CD4-positive, CD25-positive, alpha-beta regulatory T cell (primary cell): ENCODE measurements at places on chromosomes 5 and 9. TPM values are rescaled to one million over a fixed set of nuclear protein-coding genes. Genes with fewer than 3 reads are reported as not detected.

DNA sequence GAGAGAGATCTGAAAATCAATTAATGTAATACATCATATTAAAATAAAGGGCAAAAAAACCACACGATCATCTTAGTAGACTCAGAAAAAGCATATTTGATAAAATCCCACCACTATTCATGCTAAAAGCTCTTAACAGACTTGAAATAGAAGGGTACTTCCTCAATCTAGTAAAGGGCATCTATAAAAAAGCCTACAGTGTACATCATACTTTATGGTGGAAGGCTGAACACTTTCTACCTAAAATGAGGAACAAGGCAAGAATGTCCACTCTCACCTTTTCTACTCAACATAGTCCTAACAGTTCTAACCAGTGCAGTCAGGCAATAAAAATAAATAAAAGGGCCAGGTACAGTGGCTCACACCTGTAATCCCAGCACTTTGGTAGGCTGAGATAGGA lies 38.9 kb downstream of the POLK start:
- DNase-seq: no peak

DNA sequence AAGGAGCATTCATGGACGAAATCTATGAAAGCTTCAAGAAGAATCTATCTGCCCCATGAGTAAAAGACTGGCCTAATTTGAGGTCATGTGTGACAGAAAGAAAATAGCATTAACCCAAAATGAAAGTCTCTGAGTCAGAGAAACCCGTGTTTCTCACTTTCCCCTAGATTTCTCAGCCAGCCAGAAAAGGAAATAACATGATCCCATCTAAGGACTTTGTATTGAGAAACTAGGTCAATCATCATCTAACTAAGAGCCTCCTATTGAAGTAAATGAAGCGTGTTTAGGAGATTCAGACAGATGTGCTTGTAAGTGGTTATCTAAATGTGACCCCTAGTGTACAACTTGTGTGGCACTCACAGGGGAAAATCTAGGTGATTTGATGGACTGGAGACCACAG lies 77.3 kb upstream of the ZNF366 start:
- peak; percentile 0 for DNase-seq

DNA sequence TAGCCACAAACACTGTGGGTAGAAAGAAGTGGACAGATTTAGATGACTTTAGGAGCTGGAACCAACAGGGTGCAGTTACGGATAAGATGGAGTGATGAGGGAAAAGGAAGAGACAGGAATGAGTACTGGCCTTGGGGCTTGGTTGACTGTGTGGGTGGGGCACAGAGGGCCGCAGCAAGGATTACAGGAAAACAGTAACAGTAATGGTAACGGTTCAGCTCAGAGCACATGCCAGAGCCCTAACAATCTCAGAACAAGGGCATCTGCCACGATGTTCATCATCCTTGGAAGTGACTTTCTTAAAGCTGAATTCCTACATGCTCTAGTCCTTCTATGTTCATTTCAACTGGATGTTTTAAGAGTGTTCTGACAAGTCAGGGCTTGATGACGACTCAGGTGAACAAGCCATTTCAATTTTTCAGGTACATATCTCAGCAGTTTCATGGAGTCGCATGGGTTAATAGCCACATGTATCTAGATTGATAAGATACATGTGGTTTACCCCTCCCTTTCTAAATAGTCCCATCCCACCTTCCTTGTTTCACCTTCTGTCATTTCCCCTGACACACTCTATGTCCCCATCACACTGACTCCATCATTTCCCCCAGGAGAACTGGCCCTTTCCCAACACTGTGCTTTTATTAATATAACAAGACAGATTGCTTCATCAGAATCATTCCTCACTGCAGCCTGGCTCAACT lies 65.0 kb downstream of the CEMIP2 start:
- DNase-seq: no peak

DNA sequence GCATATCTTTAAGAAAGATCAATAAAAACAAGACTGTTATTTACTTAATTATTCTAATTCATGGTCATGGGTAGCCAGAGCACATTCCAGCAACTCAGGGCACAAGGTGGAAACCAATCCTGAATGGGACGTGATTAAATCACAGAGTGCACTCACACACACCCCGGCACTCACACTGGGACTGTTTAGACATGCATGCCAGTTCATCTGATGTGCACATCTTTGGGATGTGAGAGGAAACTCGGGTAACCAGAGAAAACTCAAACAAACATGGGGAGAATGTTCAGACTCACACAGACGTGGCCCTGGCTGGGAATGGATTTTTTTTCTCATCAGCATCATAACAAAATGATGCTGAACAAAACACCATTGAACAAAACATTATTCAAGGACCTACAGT lies 29.4 kb downstream of the SMAD5 start:
- no peak for DNase-seq

DNA sequence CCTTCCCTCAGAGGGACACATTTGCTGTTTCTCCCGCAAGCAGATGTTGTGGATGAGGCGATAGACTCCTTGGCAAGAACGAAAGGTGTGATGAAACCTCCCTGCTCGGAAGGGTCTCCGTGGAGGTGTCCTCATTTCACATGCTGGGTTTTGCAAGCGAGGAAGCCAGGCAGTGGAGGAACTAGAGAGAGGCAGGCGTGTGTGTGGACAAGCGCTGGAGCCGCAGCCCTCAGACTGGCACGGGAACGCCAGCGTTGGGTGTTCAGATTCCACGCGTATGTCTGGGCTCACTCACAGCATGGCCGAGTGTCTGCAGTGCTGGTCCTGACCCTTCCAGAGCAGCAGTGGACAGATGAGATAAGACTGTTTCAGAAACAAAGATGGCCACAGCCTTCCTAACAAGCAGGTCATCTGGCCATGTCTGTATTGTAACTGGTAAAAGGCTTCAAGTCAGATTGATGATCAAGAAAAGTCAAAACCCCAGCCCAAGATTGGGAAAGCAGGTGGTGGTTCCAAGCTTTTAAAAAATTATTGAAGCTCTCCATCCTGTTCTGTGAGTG lies 35.0 kb upstream of the NCS1 start:
- no peak for DNase-seq

DNA sequence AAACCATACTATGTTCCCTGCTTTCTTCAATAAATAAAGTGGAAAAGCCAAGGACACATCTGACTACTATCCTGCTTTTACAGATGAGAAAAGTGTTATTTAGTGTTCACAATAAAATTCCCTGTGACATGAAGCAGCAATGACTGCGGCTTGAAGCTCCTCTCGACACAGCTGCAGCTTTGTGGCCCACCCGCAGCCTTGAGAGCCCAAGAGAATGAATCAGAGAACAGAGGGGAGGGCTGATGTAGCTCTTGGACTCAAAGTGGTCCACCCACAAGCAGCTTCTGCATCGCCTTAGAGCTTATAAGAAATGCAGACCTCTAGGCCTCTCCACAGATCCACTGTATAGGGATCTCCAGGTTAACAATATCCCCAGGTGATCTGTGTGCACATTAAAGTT lies 181.3 kb upstream of the GNA14 start:
- DNase-seq: no peak

GRCh38 chr9:121305269-121305994 lies 37.5 kb downstream of the GSN start:
- no peak for DNase-seq

- DNase-seq: no peak
Measured at GRCh38 chr9:74497748-74498620, 849 bp downstream of the RORB start.

DNA sequence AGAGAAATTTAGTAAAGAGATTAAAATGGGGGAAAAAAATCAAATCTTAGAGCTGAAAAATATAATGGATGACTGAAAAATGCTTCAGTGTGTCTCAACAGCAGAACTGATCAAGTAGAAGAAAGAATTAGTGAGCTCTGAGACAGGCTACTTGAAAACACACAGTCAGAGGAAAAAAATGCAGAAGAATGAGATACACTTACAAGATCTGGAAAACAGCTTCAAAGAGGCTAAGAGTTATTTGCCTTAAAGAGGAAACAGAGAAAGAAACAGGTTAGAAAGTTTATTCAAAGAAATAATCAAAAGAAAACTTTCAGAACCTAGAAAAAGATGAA lies 70.5 kb upstream of the OR2K2 start:
- DNase-seq: no peak

- no peak for DNase-seq
Measured at GRCh38 chr5:24222876-24223275, 421.9 kb downstream of the CDH10 start.

DNA sequence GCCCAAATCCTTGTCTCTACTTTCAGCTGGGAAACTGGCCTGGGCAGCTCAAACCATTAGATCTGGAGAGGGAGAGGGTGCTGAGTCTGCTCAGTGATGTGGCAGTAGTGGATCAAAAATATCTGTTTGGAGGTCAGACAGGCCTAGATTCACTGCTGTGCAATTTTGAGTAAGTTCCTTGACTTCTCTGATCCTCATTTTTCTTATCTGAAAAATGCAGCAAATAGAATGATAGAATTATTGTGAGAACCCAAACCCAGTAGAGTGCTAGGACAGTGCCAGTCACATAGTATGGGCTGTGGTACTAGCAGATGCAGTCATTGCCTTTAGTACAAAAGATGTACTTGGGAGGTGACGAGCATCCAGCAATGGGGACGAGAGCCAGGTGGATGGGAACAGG lies 50.2 kb downstream of the ARHGEF37 start:
- no peak for DNase-seq

- DNase-seq: no peak
Measured at GRCh38 chr9:35311891-35312639, 150.3 kb downstream of the UNC13B start.

- DNase-seq: no peak
Measured at GRCh38 chr5:53983568-53984460, 326.6 kb downstream of the ARL15 start.

- DNase-seq: peak; percentile 74
Measured at GRCh38 chr9:126615245-126615790, 1.6 kb downstream of the LMX1B start.

GRCh38 chr5:2586016-2586715 lies 165.3 kb downstream of the IRX2 start:
- DNase-seq: no peak

GRCh38 chr5:135511761-135512575 lies 23.8 kb downstream of the NEUROG1 start:
- no peak for DNase-seq

GRCh38 chr9:75200892-75201470 lies 112.7 kb downstream of the OSTF1 start:
- peak; percentile 71 for DNase-seq

DNA sequence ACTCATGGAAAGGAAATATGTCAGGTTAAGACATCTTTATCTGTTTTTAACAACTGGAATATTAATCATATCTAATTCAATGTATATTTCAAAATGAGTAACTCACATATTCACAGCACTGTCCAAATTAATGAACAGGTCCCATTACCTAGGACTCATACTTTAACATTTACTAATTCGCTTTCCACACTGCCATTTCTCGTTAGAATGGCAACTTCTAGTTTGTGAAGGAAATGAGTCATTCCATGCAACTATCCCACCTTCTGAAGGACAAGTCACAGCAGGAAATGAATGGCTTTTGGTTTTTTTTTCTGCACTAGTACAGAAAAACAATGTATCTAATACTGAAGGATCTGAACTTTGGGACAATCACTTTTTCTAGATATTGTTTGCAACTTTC lies 24.6 kb upstream of the IFNK start:
- peak; percentile 36 for DNase-seq

GRCh38 chr5:132686193-132686592 lies 12.4 kb downstream of the IL4 start:
- DNase-seq: no peak

GRCh38 chr5:104540448-104540847 lies 977.9 kb upstream of the NUDT12 start:
- DNase-seq: no peak

DNA sequence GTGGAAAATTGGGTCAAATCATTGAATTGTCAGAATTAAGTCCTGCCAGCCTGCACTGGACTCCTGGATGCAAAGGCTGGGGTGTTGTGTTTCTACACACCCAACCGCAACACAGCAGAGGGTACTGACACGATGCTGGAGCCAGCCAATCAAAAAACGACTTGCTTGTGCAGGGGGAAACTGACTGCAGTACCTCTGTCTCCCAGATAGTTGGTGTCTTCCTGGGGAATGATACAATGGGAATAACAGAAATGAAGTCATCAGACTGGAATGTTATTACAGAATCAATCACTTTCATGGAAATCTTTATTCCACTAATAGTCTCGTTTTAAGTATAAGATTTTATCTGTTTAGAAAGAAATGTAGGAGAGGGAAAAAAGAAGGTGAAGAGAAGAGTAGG lies 330.3 kb downstream of the MLLT3 start:
- no peak for DNase-seq

DNA sequence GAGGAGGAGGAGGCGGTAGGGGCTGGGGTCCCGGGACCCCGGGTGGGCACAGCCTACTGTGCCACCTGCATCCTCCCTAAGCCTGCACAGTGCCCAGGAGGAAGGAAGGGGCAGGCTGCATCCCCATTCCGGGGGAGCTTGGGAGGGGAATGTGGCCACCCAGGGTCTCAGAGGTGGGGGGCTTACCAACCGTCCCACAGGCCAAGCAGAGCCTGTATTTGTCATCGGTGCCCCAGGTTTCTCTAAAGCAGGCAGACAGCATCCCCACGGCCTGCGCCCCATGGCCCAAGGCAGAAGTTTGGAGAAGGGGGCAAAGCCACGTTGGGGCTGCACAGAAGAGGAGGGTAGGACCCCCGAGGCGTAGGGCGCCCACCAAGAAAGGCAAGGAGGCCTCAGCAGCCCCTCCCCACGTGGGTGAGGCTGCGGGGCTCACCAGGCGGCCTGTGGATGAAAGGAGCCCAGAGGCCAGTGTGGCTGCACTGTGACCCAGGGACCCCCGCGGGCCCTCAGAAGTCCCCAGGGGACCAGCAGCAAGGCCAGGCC lies 507 bp upstream of the GPSM1 start:
- DNase-seq: no peak

DNA sequence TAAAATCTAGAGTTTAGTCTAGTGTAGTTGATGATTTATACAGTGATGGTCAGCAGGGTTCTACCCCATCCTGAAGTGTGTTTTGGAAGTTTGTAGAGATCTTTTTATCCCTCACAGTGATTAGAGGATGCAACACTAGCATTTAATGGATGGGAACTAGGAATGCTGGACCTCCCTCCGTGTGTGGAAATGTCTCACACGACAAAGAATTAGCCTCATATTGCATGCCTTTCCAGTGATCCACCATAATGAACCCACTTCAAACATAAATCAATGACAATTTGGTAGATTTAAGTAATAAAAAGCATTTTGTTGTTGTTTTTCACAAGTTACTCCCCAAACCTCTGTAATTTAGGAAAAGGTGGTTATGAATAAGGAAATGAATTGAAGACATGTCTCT lies 82.5 kb upstream of the LMNB1 start:
- DNase-seq: no peak

GRCh38 chr5:125575891-125576505 lies 829.6 kb upstream of the ZNF608 start:
- DNase-seq: no peak

- no peak for DNase-seq
Measured at GRCh38 chr5:174596429-174596828, 128.0 kb upstream of the MSX2 start.

The PLEKHG4B gene
- not detected for total RNA-seq

The ARL14EPL gene
- total RNA-seq: not detected

The BTNL3 gene
- total RNA-seq: not detected

The MZB1 gene
- 2.2 TPM for total RNA-seq

The ATG12 gene
- total RNA-seq: 64.0 TPM

The C5orf46 gene
- total RNA-seq: not detected

The ANXA1 gene
- total RNA-seq: 274 TPM

The PCDHB2 gene
- total RNA-seq: not detected

The ELOVL7 gene
- total RNA-seq: 2.8 TPM

The ELL2 gene
- 94.6 TPM for total RNA-seq

The RANBP17 gene
- not detected for total RNA-seq
